Activated T-helper 1 cell treated with anti-CD3 and anti-CD28 coated beads, Interleukin-12 subunit alpha, Interleukin-12 subunit beta, Interleukin-2, Interleukin-4 antibody, amounts not matched to agents 30 ng/mL and 10 ng/mL and 1 ng/mL, durations not matched to agents 14 hours and 24 hours and 36 hours (primary cell): ENCODE measurements at places on chromosomes 6 and 20. TPM values are rescaled to one million over a fixed set of nuclear protein-coding genes. Genes with fewer than 3 reads are reported as not detected.

Gene LBP
- not detected in 2 replicates for total RNA-seq

Gene GGT7
- total RNA-seq, result 12.5 and 13.7 TPM in 2 replicates

Gene GJA1
- not detected in 2 replicates for total RNA-seq

Gene CAP2
- total RNA-seq, result not detected in 2 replicates
